Esophagus squamous epithelium (tissue), 5 donors: ENCODE measurements at places on chromosomes 1 and 21. TPM values are rescaled to one million over a fixed set of nuclear protein-coding genes. Genes with fewer than 3 reads are reported as not detected.

DNA sequence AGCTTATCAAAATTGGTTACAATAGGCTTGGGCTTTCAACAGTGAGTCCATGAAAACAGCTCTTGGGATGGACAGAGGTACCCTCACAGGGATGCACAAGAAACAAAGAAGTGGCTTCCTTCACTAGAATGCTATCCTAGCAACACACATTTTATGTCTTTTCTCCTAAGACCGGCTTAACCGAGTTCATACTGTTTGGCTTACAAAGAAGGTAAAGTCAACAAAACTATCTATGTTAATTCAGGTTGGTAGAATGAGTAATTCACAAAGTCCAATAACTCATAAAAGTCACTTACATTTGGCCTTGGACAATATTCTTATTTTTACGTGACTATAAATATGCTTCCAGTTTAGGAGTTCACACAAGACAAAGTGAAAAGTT lies 9.0 kb downstream of the ERG start:
- DNase-seq, result no peak
- H3K27ac ChIP-seq, result peak overlapping the region; percentile 47
- no peaks in the 10 kb centered on the region for H3K27me3 ChIP-seq
- peaks cover 25% of the 10 kb centered on the region for H3K4me1 ChIP-seq
- no peaks in the 10 kb centered on the region for H3K36me3 ChIP-seq
- H3K4me3 ChIP-seq, result no peak overlapping the region

- peaks cover 28% of the 10 kb centered on the region for H3K4me1 ChIP-seq
- no peak overlapping the region for H3K27ac ChIP-seq
- no peak overlapping the region for H3K4me3 ChIP-seq
- no peaks in the 10 kb centered on the region for H3K27me3 ChIP-seq
- peaks cover 23% of the 10 kb centered on the region for H3K36me3 ChIP-seq
These were observed 22.9 kb upstream of the VPS13D start for GRCh38 chr1:12206792-12207424.

DNA sequence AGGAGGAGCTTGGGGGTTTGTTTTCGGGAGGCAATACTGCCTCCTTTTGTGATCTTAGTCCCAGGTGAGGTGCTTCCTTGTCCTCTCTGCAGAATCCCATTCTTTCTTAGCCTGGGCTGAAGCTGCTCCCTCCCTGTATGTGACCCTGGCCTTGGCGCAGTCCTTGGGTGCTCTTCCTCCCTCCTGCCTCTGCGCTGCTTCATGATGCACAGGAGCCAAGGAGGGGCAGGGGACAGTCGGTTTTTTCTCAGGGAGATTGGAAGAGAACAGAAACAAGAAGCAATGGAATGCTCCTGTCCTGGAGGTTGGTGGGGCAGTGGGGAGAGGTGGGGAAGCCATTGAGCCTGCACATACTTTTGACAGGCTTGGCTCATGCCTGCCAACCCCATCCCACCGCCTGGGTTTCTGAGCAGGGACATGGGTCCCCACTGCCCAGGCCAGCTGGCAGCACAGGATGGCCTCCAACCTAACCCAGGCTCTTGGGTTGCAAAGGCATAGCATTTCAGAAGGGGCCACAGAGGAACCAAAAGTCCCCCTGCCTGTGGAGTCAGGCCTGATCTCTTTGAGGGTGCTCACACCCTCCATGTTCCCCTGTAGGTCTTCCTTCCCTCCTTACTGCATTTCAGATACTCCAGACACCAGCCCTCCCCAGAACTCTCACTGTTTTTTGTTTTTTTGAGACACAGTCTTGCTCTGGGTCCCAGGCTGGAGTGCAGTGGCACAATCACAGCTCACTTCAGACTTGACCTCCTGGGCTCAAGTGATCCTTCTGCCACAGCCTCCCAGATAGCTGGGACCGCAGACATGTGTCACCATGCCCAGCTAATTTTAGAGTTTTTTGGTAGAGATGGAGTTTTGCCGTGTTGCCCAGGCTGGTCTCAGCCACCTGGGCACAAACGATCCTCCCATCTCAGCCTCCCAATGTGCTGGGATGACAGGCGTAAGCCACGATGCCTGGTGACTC lies 16.1 kb downstream of the IL6R start:
- H3K36me3 ChIP-seq, result no peaks in the 10 kb centered on the region
- DNase-seq, result no peak
- peaks cover 74% of the 10 kb centered on the region for H3K4me1 ChIP-seq
- H3K27me3 ChIP-seq, result no peaks in the 10 kb centered on the region

DNA sequence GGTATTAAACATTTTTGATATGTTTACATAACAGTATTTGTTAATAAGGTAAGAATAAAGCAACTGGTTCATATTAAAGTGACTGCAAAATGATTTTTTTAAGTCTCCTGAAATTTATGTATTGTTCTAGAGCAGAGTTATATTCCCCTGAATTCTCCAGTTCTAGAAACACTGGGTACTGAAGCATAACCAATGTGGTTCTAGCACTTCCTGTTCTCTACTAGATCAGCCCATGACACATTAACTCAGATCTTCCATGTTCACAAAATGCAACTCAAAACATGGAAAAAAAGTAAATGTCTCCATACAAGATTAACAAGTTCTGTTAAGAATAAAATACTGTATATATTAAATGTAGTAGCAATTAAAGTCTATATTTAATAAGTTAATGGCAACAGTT lies 3.9 kb downstream of the NEGR1 start:
- H3K4me3 ChIP-seq, result no peak overlapping the region
- H3K36me3 ChIP-seq, result no peaks in the 10 kb centered on the region
- no peaks in the 10 kb centered on the region for H3K27me3 ChIP-seq
- no peak for DNase-seq

DNA sequence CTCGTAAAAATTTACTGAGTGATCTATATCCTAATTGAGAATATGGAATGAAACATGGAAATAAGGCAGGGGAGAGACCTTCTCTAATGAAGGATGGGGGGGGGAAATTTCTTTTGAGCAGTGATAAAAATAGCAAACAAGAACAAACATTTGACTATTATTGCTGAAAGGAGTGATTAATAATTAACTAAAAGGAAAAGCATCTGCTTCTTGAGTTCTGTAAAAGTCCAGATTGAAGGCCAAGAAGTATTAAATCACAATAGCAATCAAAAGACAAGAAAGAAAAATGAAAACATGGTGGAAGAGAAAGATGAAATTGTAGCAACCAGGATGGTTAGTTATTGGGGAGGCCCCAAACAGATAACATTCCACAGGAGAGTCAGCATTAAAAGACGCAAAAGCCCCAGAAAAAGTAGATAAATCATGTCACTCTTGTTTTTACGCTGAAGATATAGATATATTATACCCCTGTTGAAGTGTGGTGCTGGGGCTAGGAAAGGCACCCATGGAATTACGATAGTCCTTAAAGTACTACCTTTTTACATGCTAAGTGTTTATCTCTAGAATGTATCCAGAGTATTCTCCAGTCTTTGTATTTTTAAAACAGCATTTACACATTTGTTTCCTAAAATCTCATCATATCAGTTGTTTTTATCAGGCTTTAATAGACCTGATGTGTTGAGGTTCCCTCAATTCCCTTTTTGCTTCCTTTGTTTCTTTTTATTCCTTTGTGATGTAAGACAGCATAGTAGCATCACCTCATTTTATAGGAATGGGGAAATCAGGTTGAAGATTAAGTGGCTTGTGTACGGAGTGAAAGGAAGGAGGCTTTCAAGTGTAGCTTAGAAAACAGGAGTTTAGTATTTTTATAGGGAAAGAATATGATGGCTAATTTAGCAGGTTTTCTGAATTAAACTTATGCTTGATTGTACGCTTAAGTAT lies 28.9 kb downstream of the DISP1 start:
- no peaks in the 10 kb centered on the region for H3K36me3 ChIP-seq
- DNase-seq, result no peak
- H3K27ac ChIP-seq, result no peak overlapping the region

The FCRL3 gene
- 0.29 TPM for total RNA-seq

The MIXL1 gene
- not detected for total RNA-seq

- peaks cover 29% of the 10 kb centered on the region for H3K4me1 ChIP-seq
- DNase-seq, result no peak
- peaks cover 24% of the 10 kb centered on the region for H3K27me3 ChIP-seq
- no peak overlapping the region for H3K27ac ChIP-seq
These were observed 401 bp downstream of the TP73 start for GRCh38 chr1:3652548-3653285.

- no peak overlapping the region for H3K4me3 ChIP-seq
- no peak overlapping the region for H3K27ac ChIP-seq
These were observed 455.2 kb downstream of the AJAP1 start for GRCh38 chr1:5109633-5110032.

DNA sequence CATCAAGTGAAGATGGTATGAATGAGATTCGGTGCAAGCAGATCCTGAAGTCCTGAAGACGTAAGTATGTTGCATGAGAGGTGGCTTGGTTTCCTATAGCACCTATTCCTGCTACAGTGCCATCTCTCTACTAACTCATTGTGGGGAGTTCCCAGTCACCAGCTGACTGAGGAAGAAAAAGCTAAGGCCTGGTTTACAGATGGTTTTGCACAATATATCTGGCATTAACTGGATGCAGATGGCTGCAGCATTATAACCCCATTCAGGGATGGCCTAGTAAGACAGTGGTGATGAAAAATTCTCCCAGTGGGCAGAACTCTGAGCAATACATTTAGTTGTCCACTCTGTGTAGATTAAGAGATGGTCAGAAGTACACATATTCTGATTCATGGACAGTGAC lies 36.7 kb downstream of the RTCA start:
- no peak overlapping the region for H3K4me3 ChIP-seq
- H3K4me1 ChIP-seq, result no peaks in the 10 kb centered on the region
- no peak overlapping the region for H3K27ac ChIP-seq
- H3K36me3 ChIP-seq, result no peaks in the 10 kb centered on the region
- no peaks in the 10 kb centered on the region for H3K27me3 ChIP-seq
- DNase-seq, result no peak

DNA sequence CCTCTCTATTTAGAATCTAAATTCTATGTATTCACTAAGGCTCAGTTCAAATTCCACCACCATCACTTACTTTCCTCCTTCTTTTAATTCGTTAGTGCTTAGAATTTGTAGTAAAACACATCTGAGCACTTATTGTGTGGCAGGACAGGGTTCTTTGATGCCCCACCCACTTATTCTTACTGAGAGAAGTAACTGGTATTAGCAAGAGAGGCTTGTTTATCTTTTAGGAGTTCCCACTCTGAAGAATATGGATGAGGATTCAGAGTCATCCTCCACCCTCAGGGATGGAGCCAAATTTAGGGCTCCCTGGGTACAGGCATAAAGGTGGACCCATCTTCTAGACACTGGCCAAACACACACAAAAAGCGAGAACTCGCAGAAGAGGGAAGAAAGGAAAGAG lies 11.5 kb upstream of the TAF1A start:
- DNase-seq, result no peak
- no peak overlapping the region for H3K4me3 ChIP-seq
- H3K36me3 ChIP-seq, result no peaks in the 10 kb centered on the region

DNA sequence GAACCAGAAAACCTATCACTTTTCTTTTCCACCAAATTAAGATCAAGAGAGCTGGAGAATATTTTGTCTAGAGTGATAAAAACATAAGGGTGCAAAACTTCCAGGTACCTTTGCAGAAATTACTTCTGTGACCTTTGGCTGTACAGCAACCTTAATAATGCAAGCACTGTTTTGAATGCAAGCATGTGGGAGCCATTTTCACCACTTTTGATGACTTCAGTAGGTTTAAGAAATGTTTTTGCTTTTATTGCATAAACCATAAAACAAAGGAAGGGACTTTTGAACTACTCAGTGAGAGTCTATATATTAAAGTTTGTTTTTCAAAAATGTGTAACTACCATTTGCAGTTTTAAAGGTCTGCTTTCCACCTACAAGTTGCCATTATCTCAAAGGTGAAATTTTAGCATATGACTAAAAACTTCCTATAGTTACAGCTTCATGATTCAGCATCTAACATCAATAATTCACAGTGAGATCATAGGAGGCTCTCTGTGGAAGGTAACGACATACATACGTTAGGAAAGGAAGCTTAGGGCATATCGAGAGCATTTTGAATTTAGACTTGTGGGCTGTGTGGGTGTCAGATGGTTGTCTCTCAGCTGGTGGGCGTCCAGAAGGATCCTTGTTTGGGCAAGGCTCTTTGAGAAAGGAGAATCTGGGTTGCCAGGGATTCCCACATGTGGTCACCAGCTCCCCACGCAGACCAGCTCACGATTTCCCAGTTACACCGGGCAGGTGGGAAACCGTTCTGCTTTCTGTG lies 1.1 kb upstream of the GADD45A start:
- peaks cover 49% of the 10 kb centered on the region for H3K4me1 ChIP-seq
- peaks cover 9% of the 10 kb centered on the region for H3K36me3 ChIP-seq
- DNase-seq, result no peak
- H3K27me3 ChIP-seq, result no peaks in the 10 kb centered on the region

DNA sequence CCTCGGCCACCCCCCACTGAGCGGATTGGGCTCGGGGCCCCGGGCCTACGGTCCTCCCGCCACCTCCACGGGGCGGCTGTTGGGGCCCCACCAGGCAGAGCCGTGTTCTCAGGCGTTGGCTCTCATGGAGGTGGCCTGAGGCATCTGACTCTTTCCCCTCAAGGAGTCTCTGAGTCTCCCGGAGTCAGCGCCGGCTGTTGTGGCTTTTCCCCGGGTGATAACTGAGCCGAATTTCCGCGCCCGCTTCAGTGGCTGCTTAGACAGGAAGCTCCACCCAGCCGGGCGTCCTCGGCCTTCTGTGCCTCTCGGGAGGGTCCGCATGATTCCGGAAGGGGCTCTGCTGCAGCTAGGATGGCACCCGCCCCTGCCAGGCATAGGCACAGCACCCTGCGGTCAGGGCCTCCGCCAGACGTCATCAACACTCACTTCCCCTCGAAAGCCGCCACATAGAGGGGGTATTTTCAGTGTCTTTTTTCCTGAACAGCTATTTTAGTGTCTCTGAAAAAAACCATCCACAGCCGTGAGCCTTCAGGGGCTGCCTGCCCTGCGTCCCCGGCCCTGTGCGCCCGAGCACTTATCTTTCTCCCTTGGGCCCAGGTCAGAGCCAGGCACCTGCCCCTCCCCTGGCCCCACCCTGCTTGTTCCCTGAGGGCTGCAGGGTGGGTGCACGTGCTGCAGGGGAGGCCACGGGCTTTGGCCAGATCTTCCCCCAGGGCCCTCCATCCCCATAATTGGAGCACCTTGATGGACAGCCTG lies 72.9 kb downstream of the SKI start:
- peak overlapping the region; percentile 72 for H3K27ac ChIP-seq
- H3K4me1 ChIP-seq, result peaks cover 40% of the 10 kb centered on the region
- H3K36me3 ChIP-seq, result peaks cover 25% of the 10 kb centered on the region
- peak overlapping the region; percentile 29 for H3K4me3 ChIP-seq
- H3K27me3 ChIP-seq, result no peaks in the 10 kb centered on the region
- DNase-seq, result peak; percentile 80

- no peak overlapping the region for H3K4me3 ChIP-seq
- H3K4me1 ChIP-seq, result no peaks in the 10 kb centered on the region
- no peaks in the 10 kb centered on the region for H3K27me3 ChIP-seq
These were observed 7.5 kb upstream of the RAB29 start for GRCh38 chr1:205782627-205783432.

- no peak for DNase-seq
- no peaks in the 10 kb centered on the region for H3K36me3 ChIP-seq
- H3K27ac ChIP-seq, result peak overlapping the region; percentile 93
- H3K27me3 ChIP-seq, result no peaks in the 10 kb centered on the region
- no peak overlapping the region for H3K4me3 ChIP-seq
These were observed 69.0 kb downstream of the GADD45A start for GRCh38 chr1:67753776-67754525.

- H3K4me1 ChIP-seq, result no peaks in the 10 kb centered on the region
- no peak overlapping the region for H3K4me3 ChIP-seq
- H3K27ac ChIP-seq, result no peak overlapping the region
- H3K36me3 ChIP-seq, result no peaks in the 10 kb centered on the region
- no peaks in the 10 kb centered on the region for H3K27me3 ChIP-seq
These were observed 57.5 kb upstream of the RBM15 start for GRCh38 chr1:110281363-110282290.

GRCh38 chr21:43369124-43369523 lies 57.8 kb downstream of the SIK1 start:
- no peak overlapping the region for H3K27ac ChIP-seq
- no peaks in the 10 kb centered on the region for H3K36me3 ChIP-seq
- no peak overlapping the region for H3K4me3 ChIP-seq
- H3K27me3 ChIP-seq, result no peaks in the 10 kb centered on the region
- H3K4me1 ChIP-seq, result peaks cover 32% of the 10 kb centered on the region
- DNase-seq, result no peak
